ENCODE measurements at places on chromosomes 12 and 14. TPM values are rescaled to one million over a fixed set of nuclear protein-coding genes. Genes with fewer than 3 reads are reported as not detected.

Gene RERGL
- not detected for polyA plus RNA-seq

Gene MMP14
- polyA plus RNA-seq = 81.6 TPM

Gene AKAP3
- 0.54 TPM for polyA plus RNA-seq

Gene DBX2
- polyA plus RNA-seq = 0.05 TPM

Gene KRT6C
- polyA plus RNA-seq = not detected

DNA sequence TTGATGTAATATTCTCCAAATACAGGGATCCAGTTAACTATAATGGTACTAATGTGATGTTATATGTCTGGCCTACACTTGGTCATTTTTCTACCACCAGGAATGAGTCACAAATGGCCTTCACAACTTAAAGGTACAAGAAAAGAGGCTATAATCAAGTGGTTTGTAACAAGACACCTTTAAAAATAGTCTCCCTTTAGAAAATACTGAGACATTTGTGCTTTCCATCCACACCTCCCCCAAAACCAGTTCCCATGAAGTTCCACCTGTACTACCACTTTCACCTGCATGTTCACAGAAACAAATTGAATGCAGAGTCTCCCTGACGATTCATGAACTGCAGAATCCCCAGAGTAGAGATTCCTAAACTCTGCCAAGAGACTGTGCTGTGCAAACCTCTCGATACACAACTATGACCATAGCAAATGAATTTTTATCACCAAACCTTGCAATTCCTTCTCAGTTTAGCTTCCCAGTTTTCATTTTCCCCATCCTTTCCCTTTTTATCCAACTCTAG, 6.0 kb downstream of the BTG1 start:
- DNase-seq = no peak

DNA sequence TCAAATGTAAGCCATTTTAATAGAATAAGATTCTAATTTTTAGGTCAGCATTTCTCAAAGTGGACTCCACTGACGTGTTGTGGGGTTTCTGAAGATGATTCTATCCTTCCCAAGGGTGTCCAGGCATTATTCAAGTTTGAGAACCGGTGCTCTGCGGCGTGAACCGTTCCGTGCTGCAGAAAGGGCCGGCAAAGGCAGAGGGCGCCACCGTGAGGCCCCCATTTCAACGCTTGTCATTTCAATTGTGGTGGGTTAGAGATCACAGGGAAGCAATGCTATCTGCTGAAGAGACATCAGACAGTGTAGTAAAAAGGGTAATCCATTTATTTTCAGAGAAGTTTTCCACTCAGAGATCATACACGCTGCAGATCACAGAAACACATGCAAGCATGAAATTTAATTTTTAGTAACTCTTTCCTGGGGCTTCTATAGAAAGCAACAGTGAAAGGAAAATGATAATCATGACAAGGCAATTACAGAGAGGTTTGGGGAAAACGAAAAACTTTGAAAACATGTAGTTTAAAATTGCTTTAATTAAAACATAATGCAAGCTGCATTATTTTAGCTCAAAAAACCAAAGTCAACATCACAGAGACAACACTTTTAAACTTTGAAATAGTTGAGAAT, 201.7 kb downstream of the EXOC5 start:
- DNase-seq = peak; percentile 78

DNA sequence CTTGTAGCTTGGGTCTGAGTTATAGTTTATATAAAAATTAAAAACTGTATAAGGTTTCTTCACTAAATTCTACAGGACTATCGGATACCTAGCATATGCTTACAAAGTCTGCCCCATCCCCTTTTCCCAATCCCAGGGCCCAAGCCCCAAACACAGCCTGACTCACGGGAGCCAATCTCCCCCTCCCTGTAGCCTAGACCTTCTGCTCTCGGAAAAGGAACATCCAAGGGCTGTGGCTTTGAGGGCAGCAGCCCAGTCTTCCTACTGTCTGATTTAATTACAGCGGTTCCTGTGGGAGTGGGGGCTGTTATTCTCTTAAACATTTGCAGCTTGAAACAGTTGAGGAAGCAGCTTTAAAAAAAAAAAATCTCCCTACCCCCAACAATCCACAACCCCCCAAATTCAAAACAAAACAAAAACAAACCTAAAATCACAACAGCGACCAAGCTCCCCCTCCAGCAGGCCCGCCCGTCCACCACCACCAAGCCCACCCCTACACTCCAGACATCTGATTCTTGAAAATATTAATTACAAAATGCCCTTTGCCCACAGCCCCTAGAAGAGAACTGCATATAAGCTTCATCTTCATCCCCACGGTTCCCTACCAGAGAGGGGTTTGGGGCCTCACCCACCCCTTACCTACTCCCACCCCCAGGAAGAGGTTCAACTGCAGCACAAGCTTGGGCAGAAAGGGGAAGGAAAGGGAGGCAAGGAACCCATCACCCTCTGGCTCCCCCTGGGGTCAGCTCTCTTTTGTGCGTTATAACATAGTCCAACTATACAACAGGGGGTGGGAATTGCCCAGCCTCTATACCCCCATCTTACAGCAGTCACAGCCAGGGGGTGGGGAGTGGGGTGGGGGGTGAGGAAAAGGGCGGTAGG, 1.1 kb upstream of the PRKAG1 start:
- peak; percentile 67 for DNase-seq

- no peak for DNase-seq
Measured at GRCh38 chr12:102542816-102543440, 62.6 kb upstream of the IGF1 start.

DNA sequence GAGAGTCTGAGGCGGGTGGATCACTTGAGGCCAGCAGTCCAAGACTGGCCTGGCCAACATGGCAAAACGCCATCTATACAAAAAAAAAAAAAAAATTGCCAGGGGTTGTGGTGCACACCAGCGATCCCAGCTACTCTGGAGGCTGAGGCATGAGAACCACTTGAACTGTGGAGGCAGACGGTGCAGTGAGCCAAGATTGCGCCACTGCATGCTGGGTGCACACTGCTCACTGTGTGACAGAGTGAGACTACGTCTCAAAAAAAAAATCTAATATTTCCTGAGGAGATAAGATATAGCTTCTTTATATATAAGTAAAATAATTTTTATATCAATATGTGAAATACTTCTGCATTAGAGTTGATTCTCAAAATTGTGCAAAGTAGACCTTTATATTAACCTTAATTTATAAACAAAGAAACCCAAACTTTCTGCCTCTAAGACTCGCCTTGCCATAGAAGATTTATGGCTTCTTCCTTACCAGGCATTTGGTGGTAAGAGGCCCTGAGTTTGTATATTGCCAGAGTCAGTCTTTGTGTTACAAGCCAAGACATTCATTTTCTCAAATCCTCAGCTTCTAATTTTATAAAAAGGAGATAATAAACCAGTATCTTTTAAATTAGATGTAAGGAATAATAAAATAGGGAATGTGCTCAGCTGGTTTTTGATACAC, 1226.7 kb downstream of the FLRT2 start:
- DNase-seq = no peak

- DNase-seq = no peak
Measured at GRCh38 chr12:93847517-93848474, 170.6 kb downstream of the CRADD start.

GRCh38 chr14:85531141-85531586, 1.2 kb downstream of the FLRT2 start:
- DNase-seq = peak; percentile 80

DNA sequence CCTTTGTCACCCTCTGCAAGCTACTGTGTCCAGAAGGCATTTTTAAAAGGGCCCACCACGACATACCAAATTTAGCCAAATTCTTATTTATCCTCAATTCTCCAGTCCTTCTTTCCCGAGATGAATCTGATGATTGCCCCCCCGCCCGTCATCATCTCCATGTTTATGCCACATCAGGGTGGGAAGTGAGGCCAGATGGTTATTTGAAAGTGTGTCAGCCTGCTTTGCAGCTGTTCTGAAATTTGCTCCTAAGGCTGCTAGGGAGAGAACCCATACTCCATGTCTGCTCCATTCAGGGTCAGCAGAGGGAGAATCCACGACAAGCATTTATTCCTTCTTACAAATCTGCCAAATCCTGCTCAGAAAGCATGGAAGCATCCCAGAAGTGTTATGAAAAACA, 337.8 kb downstream of the ADAMTS20 start:
- no peak for DNase-seq

DNA sequence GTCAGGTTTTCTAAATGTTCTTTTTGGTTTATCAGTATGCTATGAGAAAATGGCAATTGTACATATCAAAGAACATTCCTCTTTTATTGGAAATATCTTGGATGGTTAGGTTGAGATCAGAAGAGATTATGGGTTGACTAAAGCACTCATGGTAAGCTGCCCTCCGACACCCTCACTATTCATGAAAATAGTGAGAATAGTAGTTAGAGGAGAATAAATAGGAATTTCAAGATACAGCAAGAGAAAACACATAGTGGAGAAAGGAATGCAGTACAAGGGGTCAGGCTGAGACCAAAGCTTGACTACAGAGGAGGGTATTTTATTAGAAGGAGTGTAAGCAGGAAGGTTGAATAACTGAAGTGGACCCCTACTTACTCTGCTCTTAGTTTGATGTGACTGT, 112.5 kb downstream of the PTPRQ start:
- no peak for DNase-seq

- no peak for DNase-seq
Measured at GRCh38 chr12:94925729-94926128, 77.8 kb downstream of the NDUFA12 start.

DNA sequence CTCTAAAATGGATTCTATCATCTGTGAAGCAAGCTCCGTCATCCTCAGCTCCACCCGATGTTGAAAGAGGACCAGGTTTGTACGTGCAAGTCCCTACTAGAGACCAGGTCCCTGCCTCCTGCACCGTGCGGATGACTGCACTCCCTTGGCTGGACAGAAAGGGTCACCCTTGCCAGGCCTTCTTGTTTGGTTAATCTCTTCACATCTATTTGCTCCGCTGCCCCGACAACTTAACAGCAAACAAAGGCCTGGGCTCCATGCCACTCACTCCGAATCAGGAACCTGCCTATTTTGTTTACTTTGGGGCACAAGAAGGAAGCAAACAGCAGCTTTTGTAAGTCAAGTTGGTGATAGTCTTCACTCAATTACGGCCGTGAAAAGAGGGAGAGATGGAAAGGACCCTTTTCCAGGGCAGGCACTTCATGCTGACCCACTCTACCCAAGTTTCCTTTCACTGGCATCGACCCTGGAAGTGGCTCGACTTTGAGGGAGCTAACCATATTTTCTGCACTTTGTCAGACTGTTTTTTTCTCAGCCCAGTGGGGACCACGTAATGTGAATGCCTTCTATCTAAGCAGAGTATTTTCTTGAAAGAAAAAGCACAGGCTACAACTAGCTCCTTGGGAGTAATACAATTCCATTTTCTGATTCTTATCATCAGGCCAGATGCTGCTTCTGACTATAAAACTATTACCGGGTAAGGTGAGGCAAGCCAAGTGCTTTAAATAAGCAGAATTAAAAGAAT, 202.6 kb downstream of the FOXN3 start:
- no peak for DNase-seq

GRCh38 chr12:8065991-8066594, at the start of gene C3AR1:
TSS of gene C3AR1 (minus strand) at chr12:8066359. CDS start at chr12:8060185, 6,174 bp downstream.
- DNase-seq = no peak

- no peak for DNase-seq
Measured at GRCh38 chr14:94144765-94145164, 15.4 kb upstream of the IFI27L2 start.

GRCh38 chr14:55281316-55281839, 10.2 kb downstream of the FBXO34 start:
- DNase-seq = no peak

DNA sequence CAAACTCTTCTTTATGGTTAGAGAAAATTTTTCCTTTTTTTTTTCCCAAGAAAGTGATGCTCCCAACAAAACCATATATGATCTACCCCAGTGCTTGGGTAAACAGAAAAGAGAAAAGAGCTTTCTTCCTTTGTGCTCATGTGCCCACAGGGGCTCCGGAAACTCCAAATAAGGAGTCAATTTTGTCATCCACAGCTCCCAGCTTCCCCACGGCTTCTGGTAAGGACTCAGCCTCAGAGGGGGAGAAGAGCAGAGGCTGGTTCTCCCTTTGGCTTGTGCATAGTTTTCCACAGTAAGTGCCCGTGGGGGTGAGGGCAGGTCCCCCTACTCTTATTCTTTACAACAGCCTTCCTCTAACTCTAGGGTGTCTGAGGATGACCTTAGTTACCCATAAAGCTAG, 13.3 kb upstream of the RGS6 start:
- peak; percentile 51 for DNase-seq

GRCh38 chr14:22502007-22502406, 87.0 kb downstream of the DAD1 start:
- no peak for DNase-seq

GRCh38 chr14:102508410-102508773, 1.2 kb downstream of the ANKRD9 start:
- no peak for DNase-seq

DNA sequence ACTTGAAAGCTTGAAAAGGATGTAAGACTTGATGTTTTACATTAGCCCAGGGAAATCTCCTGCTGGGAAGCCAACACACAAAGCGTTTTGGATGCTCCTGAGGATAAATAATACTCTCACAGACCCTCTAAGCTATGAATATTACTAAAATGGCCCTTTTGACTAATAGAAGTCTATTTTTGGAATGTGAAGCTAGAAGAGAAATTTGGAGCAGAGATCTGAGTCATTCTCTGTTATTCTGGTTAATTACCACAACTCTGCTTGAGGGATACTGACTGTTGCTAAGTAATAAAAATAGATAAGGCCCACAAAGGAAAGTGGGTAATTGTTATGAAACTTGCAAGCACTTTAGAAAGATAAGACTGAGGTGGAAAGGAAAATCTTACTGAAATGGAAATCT, 346.2 kb upstream of the STXBP6 start:
- no peak for DNase-seq

DNA sequence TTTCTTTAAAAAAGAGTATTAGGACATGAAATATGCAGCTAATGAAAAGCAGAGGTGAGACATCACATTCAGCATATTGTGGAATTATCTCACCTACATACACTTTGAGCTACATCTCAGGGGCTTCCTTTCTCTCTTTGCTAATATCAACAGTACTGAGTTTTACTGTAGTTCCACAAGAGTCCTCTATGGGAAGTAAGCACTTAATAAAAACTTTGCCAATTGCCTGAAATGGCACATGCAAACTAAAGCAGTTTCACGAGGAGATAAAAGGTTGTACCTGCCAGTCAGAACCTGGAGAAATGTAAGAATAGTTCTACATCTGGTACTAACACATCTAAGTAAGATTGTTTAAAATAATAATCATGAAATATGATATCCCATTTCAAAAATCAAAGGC, 73.5 kb upstream of the GPHB5 start:
- DNase-seq = no peak

DNA sequence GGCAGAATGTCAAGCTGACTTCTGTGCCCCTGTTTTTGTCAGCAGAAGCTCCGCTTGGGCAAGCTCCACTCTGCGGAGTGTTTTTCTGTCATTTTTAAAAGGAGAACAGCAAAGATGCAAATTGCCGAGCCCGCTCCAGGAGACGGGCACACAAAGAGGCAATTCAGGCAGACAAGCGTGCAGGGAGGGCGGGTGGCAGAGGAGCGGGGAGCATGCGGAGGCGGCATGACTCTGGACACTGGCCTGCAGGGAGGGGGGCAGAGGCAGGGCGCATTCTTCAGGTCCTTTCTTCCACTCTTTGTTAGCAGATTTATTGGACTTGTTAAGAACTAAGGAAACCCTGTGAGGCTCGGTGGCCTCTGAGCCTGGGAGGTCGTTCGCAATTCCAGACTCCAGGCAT, 187.3 kb upstream of the RMST start:
- no peak for DNase-seq

All from H1 (cell line).